ENCODE measurements at places on chromosomes 1 and 21.

GRCh38 chr21:40800126-40800525 lies 46.8 kb downstream of the DSCAM start:
- no peak overlapping the region for H3K27ac ChIP-seq
- DNase-seq, result no peak
- H3K36me3 ChIP-seq, result no peaks in the 10 kb centered on the region
- H3K4me1 ChIP-seq, result no peaks in the 10 kb centered on the region
- H3K4me3 ChIP-seq, result no peak overlapping the region

DNA sequence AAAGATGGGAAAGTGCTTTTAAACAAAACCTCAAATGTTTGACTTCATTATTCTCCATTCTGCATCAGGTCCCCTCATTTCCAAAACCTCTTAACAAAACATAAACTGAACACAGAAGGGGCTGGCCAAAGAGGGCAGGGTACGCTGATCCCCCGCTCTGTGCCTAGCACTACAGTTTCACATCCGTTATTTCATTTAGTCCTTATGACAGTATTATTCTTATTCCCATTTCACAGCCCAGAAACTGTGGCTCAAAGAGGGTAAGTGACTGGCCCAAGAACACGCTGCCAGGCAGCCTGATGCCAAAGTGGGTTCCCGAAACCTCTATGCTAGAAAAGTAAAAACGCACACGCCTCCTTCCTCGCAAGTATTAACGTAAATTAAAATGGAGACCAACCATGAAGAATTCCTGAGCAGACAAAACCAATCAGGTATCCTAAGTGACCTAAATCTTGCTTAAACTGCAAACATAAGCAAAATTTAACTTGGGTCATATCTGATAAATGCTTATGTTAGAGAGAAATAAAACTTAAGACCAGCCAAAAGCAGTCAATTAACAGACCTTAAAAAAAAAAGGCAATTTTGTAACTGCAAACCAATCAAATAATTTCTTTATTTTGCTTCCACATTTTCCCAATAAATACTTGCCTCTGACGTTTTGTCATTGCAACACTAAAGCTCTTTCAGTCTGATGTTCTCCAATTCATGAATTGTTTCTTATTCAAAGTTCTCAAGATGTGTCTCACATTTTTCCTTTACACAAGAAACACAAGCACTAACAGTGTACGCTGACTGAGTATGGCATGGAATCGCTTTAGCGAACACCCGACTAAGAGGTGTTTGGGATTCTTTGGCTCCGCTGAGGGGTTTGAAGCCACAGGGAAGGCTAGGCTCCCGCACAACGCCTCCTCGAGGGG lies 653 bp downstream of the CASP9 start:
- H3K36me3 ChIP-seq, result no peaks in the 10 kb centered on the region
- H3K4me1 ChIP-seq, result peaks cover 17% of the 10 kb centered on the region
- DNase-seq, result no peak
- no peaks in the 10 kb centered on the region for H3K27me3 ChIP-seq
- H3K4me3 ChIP-seq, result peak overlapping the region; percentile 72
- H3K27ac ChIP-seq, result peak overlapping the region; percentile 61

- DNase-seq, result no peak
- no peaks in the 10 kb centered on the region for H3K36me3 ChIP-seq
- no peaks in the 10 kb centered on the region for H3K27me3 ChIP-seq
- no peaks in the 10 kb centered on the region for H3K4me1 ChIP-seq
- no peak overlapping the region for H3K4me3 ChIP-seq
These were observed 73.8 kb upstream of the S1PR1 start for GRCh38 chr1:101162736-101163735.

GRCh38 chr1:93519199-93519829 lies 71.4 kb downstream of the FNBP1L start:
- no peak overlapping the region for H3K27ac ChIP-seq
- no peaks in the 10 kb centered on the region for H3K4me1 ChIP-seq
- H3K27me3 ChIP-seq, result no peaks in the 10 kb centered on the region

DNA sequence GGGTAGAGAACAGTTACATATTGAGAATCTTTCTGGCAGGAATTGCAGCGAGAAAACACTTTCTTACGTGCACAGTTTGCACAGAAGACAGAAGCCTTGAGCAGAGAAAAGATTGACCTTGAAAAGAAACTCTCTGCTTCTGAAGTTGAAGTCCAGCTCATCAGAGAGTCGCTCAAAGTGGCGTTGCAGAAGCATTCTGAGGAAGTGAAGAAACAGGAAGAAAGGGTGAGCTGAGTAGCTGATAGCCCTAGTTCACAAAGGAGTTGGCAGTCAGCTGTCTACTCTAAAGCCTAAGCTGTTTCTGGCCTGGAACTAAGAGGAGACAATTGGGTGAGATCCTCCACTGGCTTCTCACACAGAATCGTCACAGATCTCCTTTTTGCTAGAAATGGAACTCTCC lies 20.3 kb upstream of the SH3BGRL3 start:
- no peaks in the 10 kb centered on the region for H3K27me3 ChIP-seq
- no peak for DNase-seq
- H3K36me3 ChIP-seq, result no peaks in the 10 kb centered on the region
- no peak overlapping the region for H3K27ac ChIP-seq
- no peaks in the 10 kb centered on the region for H3K4me1 ChIP-seq

DNA sequence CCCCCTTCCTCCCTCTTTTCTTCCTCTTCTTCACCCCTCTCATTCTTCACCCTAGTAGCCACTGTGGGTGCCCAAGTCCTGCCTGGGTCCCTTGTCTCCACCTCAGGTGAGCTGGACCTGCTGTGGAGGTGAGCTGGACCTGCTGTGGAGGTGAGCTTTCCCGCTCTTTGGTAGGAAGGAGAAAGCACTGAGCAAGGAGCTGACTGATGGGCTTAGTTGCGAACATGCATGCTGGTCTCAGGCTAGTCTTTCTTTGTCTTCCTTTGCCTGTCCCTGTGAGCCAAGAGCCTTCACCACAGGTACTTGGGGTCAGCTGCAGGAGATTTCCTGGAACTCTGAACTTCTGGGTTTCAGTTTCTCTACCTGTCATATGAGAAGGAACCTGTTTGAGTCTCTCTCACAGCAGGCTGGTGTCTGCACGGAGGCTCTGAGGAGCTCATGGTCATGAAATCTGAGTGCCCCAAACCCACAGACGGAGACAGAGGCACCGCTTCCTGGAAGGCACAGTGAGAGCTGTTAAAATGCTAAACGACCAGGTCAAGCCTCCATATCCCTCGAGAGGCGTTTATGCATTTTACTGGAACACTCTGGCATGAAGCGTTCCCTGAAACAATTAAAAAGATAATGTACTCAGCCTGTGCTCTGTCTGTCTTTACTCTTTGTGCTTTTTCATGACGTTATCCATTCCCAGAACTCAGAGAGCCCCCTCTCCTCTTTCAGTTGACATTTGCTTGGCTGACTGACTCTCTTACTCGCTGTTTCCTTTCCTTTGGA lies 69.5 kb downstream of the RHOU start:
- DNase-seq, result no peak
- no peak overlapping the region for H3K4me3 ChIP-seq
- H3K36me3 ChIP-seq, result no peaks in the 10 kb centered on the region
- H3K27ac ChIP-seq, result no peak overlapping the region
- no peaks in the 10 kb centered on the region for H3K4me1 ChIP-seq

GRCh38 chr1:170668209-170669106 lies 4.5 kb downstream of the PRRX1 start:
- H3K4me1 ChIP-seq, result peaks cover 9% of the 10 kb centered on the region
- no peak for DNase-seq
- H3K36me3 ChIP-seq, result no peaks in the 10 kb centered on the region
- H3K27me3 ChIP-seq, result no peaks in the 10 kb centered on the region
- peak overlapping the region; percentile 9 for H3K4me3 ChIP-seq

GRCh38 chr1:87684713-87685205 lies 356.1 kb downstream of the LMO4 start:
- H3K36me3 ChIP-seq, result no peaks in the 10 kb centered on the region
- H3K27ac ChIP-seq, result no peak overlapping the region
- H3K4me1 ChIP-seq, result peaks cover 8% of the 10 kb centered on the region

DNA sequence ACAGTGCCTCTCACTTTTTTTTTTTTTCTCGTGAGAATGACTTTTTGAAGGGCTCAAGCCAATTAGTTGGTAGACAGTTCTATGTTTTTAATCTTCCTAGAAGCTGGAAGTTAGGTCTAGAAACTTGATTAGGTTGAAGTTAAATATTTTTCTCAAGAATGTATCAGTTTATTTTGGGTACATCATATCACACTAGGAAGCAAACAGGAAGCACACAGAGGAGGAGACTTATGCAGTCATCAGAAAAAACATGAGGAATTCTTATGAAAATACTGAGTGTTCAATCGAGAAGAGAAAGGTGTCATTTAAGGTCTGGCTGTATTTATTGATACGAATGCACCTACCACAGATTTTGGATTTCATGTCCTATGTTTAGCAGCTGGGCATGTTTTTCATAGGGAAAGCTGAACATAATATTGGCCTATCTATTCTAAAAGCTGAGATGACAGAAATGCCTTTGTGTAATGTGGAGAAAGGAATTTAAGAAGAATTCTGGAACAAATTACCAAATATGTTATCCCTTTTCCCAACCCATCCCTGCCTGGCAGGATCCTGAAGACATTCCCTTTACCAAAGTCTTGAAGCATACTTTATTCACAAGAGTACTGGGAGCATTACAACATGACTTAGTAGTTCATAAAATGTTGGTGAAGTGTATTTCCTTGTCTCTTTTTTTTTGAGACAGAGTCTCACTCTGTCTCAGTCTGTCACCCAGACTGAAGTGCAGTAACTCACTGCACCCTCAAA lies 17.5 kb upstream of the ZFP69B start:
- no peak overlapping the region for H3K27ac ChIP-seq
- H3K27me3 ChIP-seq, result no peaks in the 10 kb centered on the region
- no peaks in the 10 kb centered on the region for H3K36me3 ChIP-seq

DNA sequence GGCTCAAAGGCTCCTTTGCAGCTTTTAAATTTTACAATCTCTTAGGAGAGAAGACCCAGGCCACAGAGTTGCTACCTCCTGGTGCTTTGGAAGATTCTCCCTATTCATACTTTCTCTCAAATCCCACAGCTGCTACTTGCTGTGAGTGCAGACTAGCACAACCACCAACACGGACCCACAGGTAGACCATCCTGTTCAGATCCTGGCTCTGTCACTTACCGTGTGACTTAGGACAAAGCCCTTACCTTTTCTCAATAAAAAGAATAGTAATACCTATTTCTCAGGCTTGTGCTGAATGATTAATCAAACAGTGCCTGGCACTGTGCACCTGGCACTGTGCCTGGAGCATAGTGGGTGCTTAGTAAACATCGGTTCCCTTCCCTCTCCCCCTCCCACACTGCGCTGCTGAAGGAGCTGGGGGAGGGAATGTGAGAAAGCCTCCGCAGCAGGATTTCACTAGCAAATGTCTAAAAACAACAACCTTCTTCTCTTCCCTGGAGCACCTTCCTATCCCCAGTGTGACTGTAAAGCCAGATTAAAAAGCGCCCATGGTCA lies 81.7 kb downstream of the PGM1 start:
- no peak for DNase-seq
- no peaks in the 10 kb centered on the region for H3K27me3 ChIP-seq
- peak overlapping the region; percentile 12 for H3K4me3 ChIP-seq

DNA sequence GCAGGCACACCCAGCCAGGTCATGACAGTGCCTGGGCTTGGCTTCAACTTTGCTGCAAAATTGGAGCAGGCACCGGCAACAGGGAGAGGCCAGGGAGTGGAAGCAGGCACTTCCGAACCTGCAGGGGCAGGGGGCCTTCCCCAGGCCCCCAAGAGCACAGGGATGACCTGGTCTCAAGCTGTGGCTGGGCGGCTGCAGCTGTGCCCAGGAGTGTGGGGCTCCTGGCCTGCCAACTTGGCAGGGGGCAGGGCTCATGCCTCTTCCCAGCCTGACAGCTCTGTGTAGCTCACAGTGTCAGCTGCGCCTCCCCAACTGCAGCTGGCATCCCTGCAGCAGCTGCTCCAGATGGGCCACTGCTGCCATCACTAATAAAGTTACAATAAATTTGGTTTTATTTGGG lies 51.5 kb upstream of the SCYL3 start:
- H3K27ac ChIP-seq, result no peak overlapping the region
- DNase-seq, result no peak
- no peak overlapping the region for H3K4me3 ChIP-seq
- H3K36me3 ChIP-seq, result peaks cover 3% of the 10 kb centered on the region
- no peaks in the 10 kb centered on the region for H3K4me1 ChIP-seq

- H3K27ac ChIP-seq, result peak overlapping the region; percentile 88
- no peak overlapping the region for H3K4me3 ChIP-seq
- H3K4me1 ChIP-seq, result peaks cover 63% of the 10 kb centered on the region
- no peak for DNase-seq
These were observed 15.4 kb downstream of the C1orf198 start for GRCh38 chr1:230852959-230853358.

- no peak for DNase-seq
- no peak overlapping the region for H3K4me3 ChIP-seq
- H3K27me3 ChIP-seq, result no peaks in the 10 kb centered on the region
- H3K27ac ChIP-seq, result peak overlapping the region; percentile 67
- H3K36me3 ChIP-seq, result peaks cover 69% of the 10 kb centered on the region
These were observed 17.4 kb downstream of the HYI start for GRCh38 chr1:43436371-43436770.

- H3K4me1 ChIP-seq, result no peaks in the 10 kb centered on the region
- H3K27me3 ChIP-seq, result no peaks in the 10 kb centered on the region
- H3K36me3 ChIP-seq, result no peaks in the 10 kb centered on the region
- DNase-seq, result no peak
These were observed 207.1 kb downstream of the NUF2 start for GRCh38 chr1:163528710-163529348.

- H3K4me1 ChIP-seq, result no peaks in the 10 kb centered on the region
- peaks cover 5% of the 10 kb centered on the region for H3K36me3 ChIP-seq
- H3K27me3 ChIP-seq, result no peaks in the 10 kb centered on the region
- H3K4me3 ChIP-seq, result no peak overlapping the region
These were observed 132.9 kb downstream of the COQ8A start for GRCh38 chr1:227072991-227073390.

DNA sequence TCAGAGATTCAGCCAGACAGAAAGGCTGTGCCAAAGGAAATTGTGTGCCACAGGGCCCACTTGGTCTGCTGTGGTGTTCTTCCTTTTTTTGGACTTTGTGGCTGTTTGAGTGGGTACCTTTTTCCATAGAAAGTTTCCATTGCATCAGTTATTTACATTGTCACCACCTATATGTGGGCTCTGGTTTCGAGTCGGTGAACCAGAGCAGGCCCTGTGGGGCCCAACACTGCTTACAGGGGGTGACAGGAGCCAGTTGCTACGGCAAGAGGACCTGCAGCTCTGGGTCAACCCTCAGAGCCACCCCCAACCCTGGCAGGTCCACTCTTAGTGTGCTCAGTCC lies 157.0 kb upstream of the EDN2 start:
- no peaks in the 10 kb centered on the region for H3K27me3 ChIP-seq
- no peak for DNase-seq
- H3K4me3 ChIP-seq, result no peak overlapping the region
- H3K4me1 ChIP-seq, result no peaks in the 10 kb centered on the region

DNA sequence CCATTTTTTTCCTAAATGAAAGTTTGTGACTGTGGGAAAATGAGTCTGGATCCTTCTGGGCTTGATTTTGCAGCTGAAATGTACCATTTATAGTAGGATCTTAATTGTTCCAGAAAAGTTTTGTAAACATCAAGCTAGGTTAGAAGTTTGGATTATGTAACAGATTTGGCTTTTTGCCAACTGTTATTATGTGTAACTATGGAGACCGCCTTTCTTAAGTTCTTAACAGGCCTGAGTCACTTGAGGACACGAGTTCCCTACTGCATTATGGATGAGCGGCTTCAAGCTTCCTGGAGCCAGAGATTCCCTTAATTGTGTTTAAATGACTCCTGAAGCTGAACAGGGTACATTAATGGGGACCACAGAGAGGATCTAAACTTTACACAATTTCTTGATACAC lies 22.2 kb downstream of the SLC25A33 start:
- H3K27ac ChIP-seq, result no peak overlapping the region
- H3K4me1 ChIP-seq, result peaks cover 3% of the 10 kb centered on the region
- no peaks in the 10 kb centered on the region for H3K36me3 ChIP-seq
- H3K27me3 ChIP-seq, result no peaks in the 10 kb centered on the region
